Stimulated activated memory B cell treated with anti-CD40 and anti-IgM and Interleukin-4, amounts not matched to agents 10 μg/mL and 1 μg/mL and 100 μg/mL, for 72 hours (primary cell): ENCODE measurements at places on chromosomes 2 and 18.
A peak's percentile ranks its signal among the peaks of the same experiment; 100 is the strongest.

GRCh38 chr2:43648994-43649701 is 12.1 kb downstream of the PLEKHH2 start:
- no peak for ATAC-seq
- no peaks in the 10 kb centered on the region for H3K4me1 ChIP-seq
- H3K27ac ChIP-seq: no peak overlapping the region
- H3K4me3 ChIP-seq: no peak overlapping the region

DNA sequence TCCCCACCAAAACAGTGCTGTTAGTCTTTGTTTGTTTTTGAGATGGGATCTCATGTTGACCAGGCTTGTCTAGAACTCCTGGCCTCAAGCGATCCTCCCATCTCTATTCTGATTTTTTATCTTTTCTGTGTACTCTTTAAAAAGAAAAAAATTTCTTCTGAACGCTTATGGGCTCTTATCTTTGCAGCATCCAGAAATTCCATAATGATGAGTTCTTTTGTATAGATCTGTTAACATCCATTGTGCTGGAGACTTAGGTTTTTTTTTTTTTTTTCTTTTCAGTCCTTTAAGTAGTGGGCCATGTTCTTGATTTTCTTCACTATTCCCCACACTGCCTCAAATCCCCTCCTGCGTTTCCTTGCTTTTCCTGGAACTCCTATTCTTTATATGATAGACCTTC is 31.0 kb downstream of the RBBP8 start:
- no peak for ATAC-seq
- H3K4me1 ChIP-seq: no peaks in the 10 kb centered on the region
- no peak overlapping the region for H3K4me3 ChIP-seq
- H3K36me3 ChIP-seq: peaks cover 32% of the 10 kb centered on the region

GRCh38 chr2:234363011-234363487 is 133.8 kb downstream of the ARL4C start:
- no peak for ATAC-seq
- peaks cover 14% of the 10 kb centered on the region for H3K27me3 ChIP-seq
- no peak overlapping the region for H3K4me3 ChIP-seq
- H3K27ac ChIP-seq: peak overlapping the region; percentile 42
- peaks cover 7% of the 10 kb centered on the region for H3K4me1 ChIP-seq
- peaks cover 7% of the 10 kb centered on the region for H3K36me3 ChIP-seq

DNA sequence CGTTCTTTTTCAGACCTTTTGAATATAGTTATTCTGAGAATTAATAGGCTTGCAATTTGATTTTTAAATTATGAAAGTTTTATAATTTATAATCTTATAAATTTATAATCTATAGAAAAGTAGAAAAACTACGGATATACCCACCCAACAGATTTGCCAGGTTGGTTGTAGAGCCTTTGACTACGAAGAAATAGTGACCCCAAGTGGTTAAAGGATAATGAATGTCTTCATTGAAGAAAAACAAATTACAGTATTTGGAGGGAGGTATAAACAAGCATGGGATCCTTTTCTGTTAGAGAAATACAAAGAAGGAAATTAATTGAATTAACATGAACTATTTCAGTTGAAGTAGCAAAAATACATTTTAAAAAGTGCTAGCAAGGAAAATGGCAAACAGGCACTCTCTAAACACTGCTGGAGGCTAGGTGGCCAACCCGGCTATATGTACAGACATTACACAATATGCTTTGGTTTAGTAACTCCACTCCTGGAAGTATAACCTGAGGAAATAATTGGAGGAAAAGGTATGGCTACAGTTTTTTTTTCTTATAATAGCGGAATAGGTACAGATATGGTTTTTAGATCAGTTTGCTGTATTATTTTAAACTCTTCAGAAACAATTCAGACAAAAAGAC is 110.9 kb downstream of the MIB1 start:
- H3K4me1 ChIP-seq: peaks cover 13% of the 10 kb centered on the region
- no peak overlapping the region for H3K27ac ChIP-seq
- no peaks in the 10 kb centered on the region for H3K27me3 ChIP-seq
- H3K4me3 ChIP-seq: no peak overlapping the region
- peaks cover 15% of the 10 kb centered on the region for H3K36me3 ChIP-seq

GRCh38 chr2:79702905-79703304 is 190.1 kb downstream of the CTNNA2 start:
- H3K27ac ChIP-seq: no peak overlapping the region
- H3K27me3 ChIP-seq: no peaks in the 10 kb centered on the region
- no peaks in the 10 kb centered on the region for H3K4me1 ChIP-seq
- H3K36me3 ChIP-seq: no peaks in the 10 kb centered on the region
- no peak for ATAC-seq

DNA sequence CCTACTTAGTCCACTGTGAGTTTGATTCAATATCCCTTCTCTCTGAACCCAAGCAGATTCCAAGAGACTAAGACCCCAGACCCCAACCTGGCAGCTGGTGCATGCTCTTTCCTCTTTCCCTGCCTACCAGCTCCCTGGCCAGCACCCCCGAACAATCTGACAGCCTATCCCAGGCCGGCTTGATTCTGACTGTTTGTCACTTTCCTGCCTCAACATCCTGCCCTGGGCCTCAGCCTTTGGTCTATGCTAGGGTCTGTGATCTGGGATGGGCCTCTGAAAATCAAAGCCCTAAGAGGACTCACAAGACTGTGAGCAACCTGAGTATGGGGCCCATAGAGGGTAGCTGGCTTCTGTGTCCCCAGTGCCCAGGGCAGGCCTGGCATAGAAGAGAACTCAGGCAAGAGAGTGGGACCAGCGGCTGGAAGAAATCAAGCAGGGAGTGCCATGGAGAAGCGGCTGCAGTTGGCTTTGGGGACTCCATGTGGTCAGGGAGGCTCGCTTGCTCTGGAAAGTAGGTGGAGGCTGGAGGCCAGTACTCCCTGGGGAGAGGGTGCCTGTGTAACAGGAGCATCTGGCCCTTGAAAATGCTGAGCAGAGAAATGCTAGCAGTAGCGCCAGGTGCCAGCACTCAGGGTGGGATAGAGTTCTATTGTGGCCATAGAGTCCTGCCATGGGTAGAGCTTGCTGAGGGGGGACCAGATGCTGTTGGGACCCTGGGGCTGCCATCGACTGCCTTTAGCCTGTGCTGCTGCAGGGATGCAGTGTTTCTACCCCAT is 343.9 kb downstream of the DYSF start:
- ATAC-seq: no peak
- H3K36me3 ChIP-seq: no peaks in the 10 kb centered on the region
- no peak overlapping the region for H3K4me3 ChIP-seq
- H3K27ac ChIP-seq: no peak overlapping the region
- no peaks in the 10 kb centered on the region for H3K4me1 ChIP-seq
- H3K27me3 ChIP-seq: peaks cover 12% of the 10 kb centered on the region

- no peak for ATAC-seq
- H3K27ac ChIP-seq: no peak overlapping the region
- H3K36me3 ChIP-seq: no peaks in the 10 kb centered on the region
These were observed 255.3 kb upstream of the AGAP1 start for GRCh38 chr2:235238537-235238936.

DNA sequence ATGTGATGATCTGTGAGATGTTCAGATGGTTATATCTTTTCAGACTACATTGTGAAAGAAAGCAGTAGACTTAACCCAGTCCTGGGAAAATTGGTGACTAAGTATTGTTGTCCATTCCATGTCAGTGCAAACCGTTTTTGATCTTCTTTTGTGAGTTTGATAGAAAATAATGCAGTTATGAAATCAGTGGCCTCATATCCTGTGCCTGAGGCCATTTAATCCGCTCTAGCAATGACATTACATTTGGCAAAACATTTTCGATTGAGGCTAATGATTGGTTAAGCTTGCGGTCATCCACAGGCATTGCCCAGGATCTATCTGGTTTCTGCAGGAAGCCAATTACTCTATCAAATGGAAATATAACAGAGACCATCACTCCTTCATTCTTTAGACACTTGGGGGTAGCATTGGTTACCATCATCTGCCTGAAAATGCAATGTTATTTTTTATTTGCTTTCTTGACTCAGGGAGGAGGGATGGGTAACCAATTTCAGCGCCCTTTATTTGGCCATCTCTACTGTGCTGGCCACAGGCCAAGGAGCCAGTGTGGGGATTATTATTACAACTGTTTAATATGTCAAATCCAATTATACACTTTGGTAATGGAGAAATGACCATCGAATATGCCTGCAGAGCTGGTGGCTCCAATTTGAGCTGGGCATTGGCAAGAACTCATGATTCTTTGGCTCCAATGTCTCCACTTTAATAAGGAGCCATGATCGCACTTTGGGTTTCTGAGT is 33.6 kb downstream of the TRIB2 start:
- H3K27ac ChIP-seq: no peak overlapping the region
- ATAC-seq: no peak
- no peak overlapping the region for H3K4me3 ChIP-seq
- no peaks in the 10 kb centered on the region for H3K27me3 ChIP-seq
- H3K36me3 ChIP-seq: no peaks in the 10 kb centered on the region

GRCh38 chr2:210169516-210170195 is 1.6 kb downstream of the KANSL1L start:
- peaks cover 21% of the 10 kb centered on the region for H3K27me3 ChIP-seq
- peaks cover 17% of the 10 kb centered on the region for H3K4me1 ChIP-seq
- ATAC-seq: no peak
- H3K4me3 ChIP-seq: peak overlapping the region; percentile 96

DNA sequence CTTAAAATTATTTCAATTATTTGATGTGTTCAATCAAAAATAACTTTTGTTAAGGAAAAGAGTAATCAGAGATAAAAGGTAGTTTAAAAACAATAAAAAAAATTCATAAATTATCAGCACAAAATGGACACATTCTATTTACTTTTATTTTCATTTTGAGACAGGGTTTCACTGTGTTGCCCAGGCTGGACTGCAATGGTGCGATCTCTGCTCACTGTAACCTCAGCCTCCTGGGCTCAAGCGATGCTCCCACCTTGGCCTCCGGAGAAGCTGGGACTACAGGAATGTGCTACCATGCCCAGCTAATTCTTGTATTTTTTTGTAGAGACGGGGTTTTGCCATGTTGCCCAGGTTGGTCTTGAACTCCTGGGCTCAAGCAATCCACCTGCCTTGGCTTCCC is 47.1 kb downstream of the LPIN2 start:
- no peak overlapping the region for H3K4me3 ChIP-seq
- no peaks in the 10 kb centered on the region for H3K36me3 ChIP-seq
- H3K27me3 ChIP-seq: no peaks in the 10 kb centered on the region
- ATAC-seq: no peak
- H3K4me1 ChIP-seq: peaks cover 86% of the 10 kb centered on the region

DNA sequence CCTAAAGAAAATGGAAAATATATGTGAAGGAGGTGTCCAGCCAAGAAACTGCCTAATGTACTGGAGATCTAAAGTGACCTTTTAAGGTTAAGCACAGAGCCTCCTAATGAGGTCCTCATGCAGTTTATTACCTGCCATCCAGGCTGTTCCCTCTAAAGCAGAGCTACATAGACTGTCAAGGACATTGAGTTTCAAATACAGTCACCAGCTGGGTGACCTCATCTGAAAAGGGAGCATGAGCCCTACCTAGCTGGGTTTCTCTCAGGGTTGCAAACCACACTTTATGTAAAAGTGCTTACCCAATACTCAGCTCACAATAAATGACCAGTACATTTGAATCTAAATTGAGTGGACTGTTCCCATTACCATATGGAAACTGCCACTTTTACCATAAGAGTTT is 65.4 kb upstream of the CTNNA2 start:
- no peaks in the 10 kb centered on the region for H3K36me3 ChIP-seq
- no peak overlapping the region for H3K4me3 ChIP-seq
- no peaks in the 10 kb centered on the region for H3K27me3 ChIP-seq
- no peaks in the 10 kb centered on the region for H3K4me1 ChIP-seq

- ATAC-seq: no peak
- H3K4me3 ChIP-seq: no peak overlapping the region
These were observed 99.1 kb upstream of the MC4R start for GRCh38 chr18:60471652-60472051.

- peaks cover 39% of the 10 kb centered on the region for H3K36me3 ChIP-seq
- no peak overlapping the region for H3K4me3 ChIP-seq
- peaks cover 23% of the 10 kb centered on the region for H3K4me1 ChIP-seq
- ATAC-seq: no peak
- peak overlapping the region; percentile 31 for H3K27ac ChIP-seq
These were observed 50.4 kb downstream of the MBD2 start for GRCh38 chr18:54173980-54174630.

DNA sequence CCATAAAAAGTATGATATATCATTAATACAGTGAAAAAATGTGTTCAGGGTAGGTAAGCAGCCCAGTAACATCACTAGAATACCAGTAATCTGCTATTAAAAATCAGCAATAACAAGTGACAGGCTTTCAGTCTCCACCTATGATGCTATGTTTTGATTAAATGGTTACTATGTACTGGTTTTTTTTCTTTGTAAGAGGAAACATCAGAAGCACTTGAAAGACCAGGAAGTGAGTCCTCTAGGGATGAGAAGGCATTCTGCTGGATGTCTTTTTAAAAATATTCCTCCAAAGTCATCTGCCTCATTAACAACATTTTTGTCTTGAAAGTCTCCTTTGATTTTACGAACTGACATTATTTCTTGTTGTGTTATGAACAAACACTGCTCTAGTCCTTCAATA is 136.0 kb upstream of the FAM98A start:
- no peak for ATAC-seq
- no peaks in the 10 kb centered on the region for H3K27me3 ChIP-seq
- no peaks in the 10 kb centered on the region for H3K4me1 ChIP-seq
- no peak overlapping the region for H3K27ac ChIP-seq

- ATAC-seq: no peak
- no peaks in the 10 kb centered on the region for H3K4me1 ChIP-seq
- H3K27ac ChIP-seq: no peak overlapping the region
- H3K4me3 ChIP-seq: no peak overlapping the region
- no peaks in the 10 kb centered on the region for H3K36me3 ChIP-seq
- no peaks in the 10 kb centered on the region for H3K27me3 ChIP-seq
These were observed 97.0 kb upstream of the MC4R start for GRCh38 chr18:60469387-60470100.

- ATAC-seq: no peak
- no peaks in the 10 kb centered on the region for H3K4me1 ChIP-seq
- no peak overlapping the region for H3K27ac ChIP-seq
- peaks cover 38% of the 10 kb centered on the region for H3K27me3 ChIP-seq
These were observed 15.3 kb upstream of the PTPN4 start for GRCh38 chr2:119744335-119744939.

- H3K27ac ChIP-seq: no peak overlapping the region
- peaks cover 21% of the 10 kb centered on the region for H3K27me3 ChIP-seq
- ATAC-seq: no peak
- no peaks in the 10 kb centered on the region for H3K36me3 ChIP-seq
- H3K4me3 ChIP-seq: no peak overlapping the region
These were observed 42.3 kb downstream of the SERPINB7 start for GRCh38 chr18:63817441-63818051.

- H3K36me3 ChIP-seq: no peaks in the 10 kb centered on the region
- ATAC-seq: no peak
- no peaks in the 10 kb centered on the region for H3K27me3 ChIP-seq
- H3K4me3 ChIP-seq: no peak overlapping the region
These were observed 16.7 kb upstream of the RASGRP3 start for GRCh38 chr2:33459745-33460144.

DNA sequence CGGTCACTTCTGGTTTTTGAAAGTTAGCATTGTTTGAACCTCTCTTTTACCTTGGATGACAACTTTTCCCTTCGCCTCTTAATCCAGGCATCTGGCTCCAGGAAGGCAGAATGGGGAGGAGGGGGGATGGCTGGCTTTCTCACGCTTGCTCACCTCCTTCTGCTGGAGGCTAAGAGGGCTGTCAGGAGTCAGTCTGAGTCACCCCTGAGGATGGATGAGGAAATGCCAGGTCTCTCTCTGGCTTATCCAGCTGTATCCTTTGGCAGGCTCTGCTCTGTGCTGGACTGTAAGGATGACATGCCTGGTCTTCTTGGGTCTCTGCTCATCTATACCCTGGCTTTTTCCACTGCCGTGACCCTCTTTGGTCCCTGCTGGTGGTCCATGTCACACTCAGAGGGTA is 142.9 kb upstream of the GYPC start:
- H3K27ac ChIP-seq: no peak overlapping the region
- peak; percentile 21 for ATAC-seq
- H3K27me3 ChIP-seq: no peaks in the 10 kb centered on the region
- no peaks in the 10 kb centered on the region for H3K4me1 ChIP-seq
- H3K36me3 ChIP-seq: no peaks in the 10 kb centered on the region
